ENCODE measurements at places on chromosomes 11 and 22.

DNA sequence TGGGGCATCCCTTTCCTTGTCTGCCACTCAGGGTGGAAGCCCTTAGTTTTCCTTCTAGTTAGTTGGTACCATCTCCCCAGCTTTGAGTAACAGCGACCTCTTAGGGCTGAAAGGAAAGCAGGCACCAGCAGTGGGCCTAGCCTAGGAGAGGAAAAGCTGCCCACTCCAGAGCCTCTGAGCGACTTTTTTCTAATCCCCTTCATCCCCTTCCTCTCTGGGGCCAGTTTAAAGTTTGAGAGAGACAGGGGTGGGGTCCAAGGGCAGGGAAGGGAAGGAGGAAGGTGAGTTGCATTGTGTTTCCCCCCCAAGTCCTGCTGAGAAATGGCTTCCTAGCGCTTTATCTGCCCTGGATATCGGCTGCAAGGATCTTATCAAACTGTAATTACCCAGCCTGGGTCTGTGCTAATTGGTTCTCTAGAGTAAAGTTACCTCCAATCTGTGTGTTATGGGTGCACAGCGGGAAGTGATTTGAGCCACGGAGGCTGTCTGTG is 573.9 kb upstream of the CADM1 start:
- DNase-seq, result no peak

DNA sequence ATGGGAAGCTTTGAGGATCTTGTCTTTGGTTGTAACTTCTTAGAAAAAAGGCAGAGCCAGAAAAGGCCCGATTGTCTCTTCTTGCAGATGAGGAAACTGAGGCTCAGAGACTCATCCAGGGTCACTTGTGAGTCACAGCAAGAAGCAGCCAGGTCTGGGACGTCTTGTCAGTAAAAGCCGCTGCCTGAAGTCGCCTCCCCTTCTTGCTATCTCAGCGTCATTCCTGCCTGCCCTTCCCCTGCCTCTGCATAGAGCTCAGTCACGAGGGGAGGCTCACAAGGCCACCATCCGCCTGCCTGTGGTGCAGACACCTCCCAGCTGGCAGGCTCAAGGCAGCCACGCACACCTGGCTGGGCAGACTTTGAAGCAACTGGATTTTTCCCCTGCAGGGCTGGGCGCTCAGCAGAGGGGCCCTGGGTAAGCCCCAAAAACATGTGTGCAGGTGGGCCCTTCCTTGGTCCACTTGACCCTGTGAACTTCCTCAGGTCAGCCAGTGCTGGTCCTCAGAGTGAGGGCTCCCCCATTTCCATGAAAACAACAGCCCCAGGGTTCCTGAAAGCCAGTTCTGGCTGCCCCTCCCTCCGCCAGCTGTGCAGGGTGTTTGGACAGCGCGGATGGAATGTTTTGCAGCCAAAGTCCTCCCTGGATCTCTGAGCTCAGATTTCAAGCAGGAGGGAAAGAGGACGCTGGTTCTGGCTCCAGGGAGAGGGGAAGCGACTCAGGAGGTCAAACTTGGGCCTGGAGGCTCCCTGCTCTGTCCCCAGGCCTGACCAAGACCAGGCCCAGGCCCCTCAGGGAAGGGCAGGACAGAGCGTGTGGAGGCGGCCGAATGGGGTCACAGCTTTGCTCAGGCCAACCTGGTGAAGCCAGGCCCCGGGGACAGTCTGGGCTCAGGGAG is 6.0 kb upstream of the RAB3IL1 start:
- DNase-seq, result no peak

GRCh38 chr11:126336671-126337101 is 18.8 kb upstream of the ST3GAL4 start:
- DNase-seq, result no peak

DNA sequence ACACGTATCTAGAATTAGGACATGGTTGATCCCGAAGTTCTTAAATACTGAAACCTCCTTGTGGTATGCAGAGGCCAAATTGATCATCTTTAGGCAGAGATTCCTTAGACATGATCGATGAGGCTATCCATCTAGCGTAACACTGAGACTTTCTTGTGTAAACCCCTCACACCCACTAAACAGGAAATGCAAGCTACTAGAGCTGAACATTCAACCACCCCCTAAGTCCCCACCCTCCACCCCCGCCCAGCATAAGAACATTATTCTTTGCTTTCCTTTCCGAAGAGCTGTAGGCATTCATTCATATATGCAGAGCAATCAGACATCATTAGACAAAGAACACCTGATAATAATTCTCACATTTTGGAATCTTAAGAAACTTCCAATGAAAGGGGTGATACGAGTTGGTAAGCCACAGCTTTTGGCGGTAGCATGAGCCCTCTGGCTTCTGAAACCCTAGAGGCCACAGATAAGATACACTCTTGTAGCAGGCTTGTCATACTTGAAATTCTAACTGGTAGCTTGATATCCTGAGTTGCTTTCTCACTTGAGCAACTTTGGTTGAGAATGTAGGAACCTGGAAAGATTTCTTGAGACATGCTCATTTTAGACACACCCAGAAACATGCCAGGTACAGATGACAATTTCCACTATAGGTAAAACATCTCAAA is 42.2 kb downstream of the FLI1 start:
- no peak for DNase-seq

DNA sequence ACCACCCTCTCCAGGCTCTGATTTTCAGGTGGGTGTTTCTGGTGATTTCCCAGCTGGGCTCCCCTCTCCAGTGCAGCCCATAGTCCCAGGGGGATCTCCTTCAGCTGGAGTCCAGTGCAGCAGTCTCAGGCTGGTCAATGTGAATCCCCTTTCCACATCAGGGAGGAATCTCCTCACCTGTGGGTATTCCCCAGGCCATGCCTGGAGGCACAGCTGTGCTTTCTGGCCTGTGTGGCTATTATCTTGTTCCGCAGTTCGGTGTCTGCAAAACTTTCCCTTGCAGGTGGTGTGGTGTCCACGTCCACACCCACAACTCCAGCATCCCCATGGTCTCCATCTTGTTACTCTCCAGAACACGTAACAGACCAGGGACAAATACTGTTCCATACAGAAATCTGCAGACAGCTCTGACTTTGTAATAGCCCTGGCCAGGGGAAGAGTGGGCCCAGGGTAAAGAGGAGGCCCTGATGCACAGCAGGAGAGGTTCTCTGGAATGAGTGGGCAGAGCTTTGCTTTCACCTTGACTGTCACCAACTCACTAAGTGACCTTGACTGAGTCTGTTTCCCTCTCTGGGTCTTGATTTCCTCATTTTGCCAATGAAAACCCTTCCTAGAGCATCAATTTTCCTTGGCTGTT is 183.2 kb downstream of the CSNK2A3 start:
- DNase-seq, result no peak

GRCh38 chr11:432501-433100 is 9.2 kb downstream of the ANO9 start:
- no peak for DNase-seq

GRCh38 chr11:114102993-114103896 is 43.7 kb downstream of the ZBTB16 start:
- no peak for DNase-seq

GRCh38 chr11:31652528-31652927 is 143.0 kb downstream of the ELP4 start:
- no peak for DNase-seq

GRCh38 chr11:110715541-110715940 is 3.3 kb upstream of the ARHGAP20 start:
- no peak for DNase-seq

DNA sequence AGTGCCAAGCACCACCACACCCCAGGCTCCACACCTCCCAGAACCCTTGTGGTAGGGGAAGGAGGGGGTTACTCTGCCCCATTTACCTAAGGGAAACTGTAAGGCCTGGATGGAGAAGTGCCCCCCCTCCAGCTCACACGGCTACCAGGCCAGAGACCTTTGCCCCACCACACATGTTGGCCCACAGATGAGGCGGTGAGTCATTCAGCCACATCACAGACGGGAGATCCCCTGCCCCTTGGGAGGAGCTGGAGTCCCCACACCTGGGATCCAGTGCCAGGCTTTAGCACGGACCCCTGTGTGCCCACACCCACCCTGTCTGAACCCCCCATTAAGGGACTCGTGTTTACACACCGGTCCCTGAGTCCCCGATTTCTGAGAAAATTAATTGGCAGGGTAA is 24.9 kb downstream of the CDKN1C start:
- DNase-seq, result peak; percentile 47

GRCh38 chr11:60150279-60150678 is 32.6 kb downstream of the MS4A6A start:
- no peak for DNase-seq

DNA sequence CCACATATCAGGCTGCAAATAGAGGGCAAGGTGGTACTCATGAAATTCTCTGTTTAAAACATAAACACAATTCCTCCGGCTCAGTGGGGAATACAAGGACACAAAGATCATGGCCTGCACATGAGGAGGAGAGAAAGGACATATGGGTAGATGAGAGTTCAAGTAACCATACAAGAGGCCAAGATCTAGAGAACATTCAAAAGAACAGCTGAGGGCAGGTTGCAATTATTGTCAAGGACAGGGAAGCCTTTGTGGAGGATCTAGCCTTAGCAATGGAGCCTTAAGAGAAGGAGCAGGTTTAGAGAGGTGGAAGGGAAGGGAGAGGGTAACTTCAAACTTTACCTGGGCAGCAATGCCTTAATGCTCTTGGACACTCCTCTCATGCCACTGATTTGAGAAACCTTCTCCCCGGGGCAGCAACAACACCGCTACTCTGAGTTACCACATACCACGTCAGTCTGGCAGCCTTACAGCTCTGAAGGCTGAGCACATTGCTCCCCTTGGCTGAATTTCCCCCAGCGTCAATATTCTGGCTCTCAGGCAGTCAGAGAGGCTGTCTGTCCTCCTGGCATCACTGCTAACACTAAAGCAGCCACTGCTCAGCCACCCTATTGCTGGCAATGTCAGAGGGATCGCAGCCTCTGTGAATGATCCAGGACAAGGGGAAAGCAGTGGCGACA is 55.5 kb downstream of the CLPB start:
- DNase-seq, result no peak

GRCh38 chr11:117972044-117972443 is 14.2 kb upstream of the IL10RA start:
- peak; percentile 19 for DNase-seq

DNA sequence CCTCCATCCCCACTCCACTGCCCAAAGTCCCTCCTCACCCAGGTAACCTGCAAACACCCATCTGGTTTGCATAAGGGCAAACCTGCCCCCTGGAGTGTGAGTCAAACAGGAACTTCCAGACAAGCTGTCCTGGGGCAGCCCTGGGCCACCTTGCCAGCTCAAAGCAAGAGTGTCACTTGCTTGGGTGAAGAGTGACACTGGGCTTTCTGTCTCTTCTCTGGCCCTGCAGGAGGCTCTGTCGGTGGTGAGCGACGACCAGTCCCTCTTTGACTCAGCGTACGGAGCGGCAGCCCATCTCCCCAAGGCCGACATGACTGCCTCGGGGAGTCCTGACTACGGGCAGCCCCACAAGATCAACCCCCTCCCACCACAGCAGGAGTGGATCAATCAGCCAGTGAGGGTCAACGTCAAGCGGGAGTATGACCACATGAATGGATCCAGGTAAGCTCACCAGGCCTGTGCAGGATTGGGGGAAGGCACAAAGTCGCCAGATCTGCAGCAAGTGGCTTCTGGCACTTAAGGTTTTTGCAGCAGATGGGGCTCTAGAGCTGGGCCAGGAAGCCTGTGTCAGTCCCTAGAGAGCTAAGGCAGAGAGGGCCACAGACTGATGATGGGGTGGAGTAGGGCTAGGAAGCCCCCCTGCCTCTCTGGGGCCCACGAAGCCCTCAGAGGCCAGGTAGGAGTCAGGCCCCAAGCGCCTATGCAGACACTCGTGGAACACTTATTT is 64.2 kb downstream of the FLI1 start:
- DNase-seq, result peak; percentile 70

DNA sequence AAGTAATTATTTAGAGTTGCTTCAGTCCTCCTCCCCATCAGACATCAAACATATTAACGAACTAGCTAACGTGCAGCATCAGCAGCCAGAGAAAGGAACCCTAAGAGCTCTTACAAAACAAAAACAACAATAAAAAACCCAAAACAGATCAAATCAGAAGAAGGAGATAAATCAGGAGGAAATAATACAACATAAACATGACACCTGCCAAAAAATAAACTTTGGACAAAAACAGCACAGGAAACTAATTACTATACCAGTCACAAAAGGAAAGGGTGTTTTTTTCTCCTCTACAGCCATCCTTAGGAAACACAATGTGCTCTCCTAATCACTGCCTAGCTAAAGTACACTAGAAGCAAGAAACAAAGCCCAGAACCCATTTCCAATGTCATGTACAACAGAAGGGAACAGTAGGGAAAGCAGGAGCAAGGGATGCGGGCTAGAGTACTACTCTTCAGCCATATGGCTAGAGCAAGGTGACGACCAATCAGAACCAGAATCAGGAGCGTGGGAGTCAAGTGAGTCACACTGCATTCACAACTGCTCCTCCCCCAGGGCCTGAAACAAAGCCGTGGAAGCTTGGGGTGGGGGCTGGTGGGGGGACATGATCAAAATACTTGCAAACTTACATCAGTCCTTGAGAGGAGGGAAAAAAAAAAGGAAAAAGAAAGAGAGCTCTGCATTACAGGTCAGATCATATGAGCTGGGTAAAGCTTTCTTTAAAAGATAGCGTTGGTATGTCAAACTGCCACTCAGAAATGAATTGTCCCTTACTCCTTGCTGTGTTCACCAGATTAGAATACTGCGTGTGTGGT is 60.4 kb downstream of the LARGE2 start:
- peak; percentile 61 for DNase-seq

DNA sequence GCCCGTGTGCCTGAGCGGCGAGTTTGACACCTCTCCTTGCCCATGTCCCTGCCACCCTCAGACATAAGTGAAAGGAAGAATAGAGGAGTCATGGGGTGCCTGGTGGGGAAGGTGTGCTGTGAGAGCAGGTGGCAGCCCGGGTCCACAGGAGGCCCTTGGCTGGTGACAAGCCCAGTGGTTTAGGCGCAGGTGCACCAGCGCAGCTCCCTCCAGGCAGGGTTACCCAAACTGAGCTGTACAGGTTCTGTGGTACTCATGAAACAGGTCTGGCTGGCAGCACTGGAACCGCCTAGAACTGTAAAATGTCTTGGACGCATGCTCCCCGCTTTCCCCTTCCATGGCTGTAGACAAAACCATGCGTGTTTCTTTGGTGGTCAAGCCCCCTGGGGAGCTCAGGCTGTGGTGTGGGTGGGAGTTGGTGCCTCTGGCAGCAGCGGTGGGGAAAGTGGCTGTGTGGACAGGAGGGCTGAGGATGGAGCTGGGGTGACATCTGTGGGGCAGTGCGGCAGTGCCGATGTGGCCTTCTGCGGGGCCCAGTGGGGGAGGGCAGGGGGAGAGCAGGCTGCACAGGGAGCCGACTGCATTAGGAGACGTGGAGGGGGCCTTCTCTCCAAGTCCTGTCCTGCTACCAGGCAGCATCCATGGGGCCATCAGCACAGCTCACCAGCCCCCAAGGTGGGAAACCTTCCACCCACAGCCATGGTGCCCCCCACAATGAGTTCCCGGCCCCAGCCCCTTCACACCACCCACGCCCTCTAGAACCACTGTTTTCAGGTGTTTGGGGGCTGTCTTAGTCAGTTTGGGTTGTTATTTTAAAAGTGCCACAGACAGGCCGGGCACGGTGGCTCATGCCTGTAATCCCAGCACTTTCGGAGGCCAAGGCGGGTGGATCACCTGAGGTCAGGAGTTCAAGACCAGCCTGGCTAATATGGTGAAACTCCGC is 5.6 kb upstream of the GTSE1 start:
- no peak for DNase-seq

GRCh38 chr11:88363648-88364065 is 26.1 kb upstream of the CTSC start:
- DNase-seq, result no peak

GRCh38 chr11:21771097-21771496 is 421.8 kb upstream of the ANO5 start:
- no peak for DNase-seq

GRCh38 chr11:10484461-10485180 is 29.6 kb downstream of the AMPD3 start:
- no peak for DNase-seq

- DNase-seq, result no peak
Measured at GRCh38 chr11:75056814-75057213, 39.9 kb downstream of the OR2AT4 start.
